Right cardiac atrium (tissue), 5 donors: ENCODE measurements at places on chromosomes 1 and 21. TPM values are rescaled to one million over a fixed set of nuclear protein-coding genes. Genes with fewer than 3 reads are reported as not detected.

GRCh38 chr1:92957030-92957734 is 4.1 kb downstream of the DIPK1A start:
- DNase-seq: no peak

DNA sequence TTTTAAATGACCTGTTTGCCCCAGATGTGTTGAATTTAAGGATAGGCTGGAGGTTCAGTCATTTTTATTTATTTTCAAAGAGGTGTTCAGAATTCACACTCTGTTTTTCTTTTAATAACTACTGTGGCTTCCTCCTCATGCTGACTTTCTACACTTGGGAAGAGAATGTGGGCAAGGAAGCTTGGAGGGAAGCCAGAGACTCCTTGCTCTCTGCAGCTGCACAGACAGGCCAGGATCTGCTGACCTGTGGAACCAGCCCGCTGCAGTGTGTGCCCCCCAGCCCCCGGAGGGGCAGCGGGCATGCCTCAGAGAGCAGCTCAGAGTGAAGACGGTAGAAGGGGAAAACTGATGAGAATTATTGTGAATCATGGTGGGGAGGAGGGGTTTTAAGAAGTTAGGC is 16.9 kb downstream of the MGST3 start:
- DNase-seq: no peak

Gene CD34
- 170 TPM for total RNA-seq

Gene GBP5
- total RNA-seq: 0.88 TPM

DNA sequence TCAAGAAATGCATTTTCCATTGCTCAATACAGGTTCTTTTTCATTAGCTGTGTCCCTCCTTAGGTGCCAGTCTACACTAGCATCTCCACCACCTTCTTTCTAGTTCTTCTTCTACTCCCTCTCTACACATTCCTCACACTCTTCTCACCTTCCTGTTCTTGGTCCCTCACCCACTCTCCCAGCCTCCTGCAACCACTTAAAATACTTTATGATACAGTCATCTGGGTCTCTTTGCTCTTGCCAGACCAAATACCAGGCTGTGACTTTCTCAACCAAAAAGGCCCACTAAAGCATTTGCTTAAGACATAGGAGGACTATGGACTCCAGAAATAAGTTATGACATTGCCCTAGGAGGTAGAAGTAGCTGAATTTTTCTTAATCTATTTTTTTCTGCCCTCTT is 35.1 kb downstream of the PIGM start:
- DNase-seq: no peak

Gene ZNF281
- 9.0 TPM for total RNA-seq

- DNase-seq: peak; percentile 44
Observed at GRCh38 chr1:155977690-155978324, 540 bp downstream of the ARHGEF2 start.

GRCh38 chr1:234933475-234933874 is 195.2 kb downstream of the TOMM20 start:
- peak; percentile 84 for DNase-seq

Gene DNAI4
- total RNA-seq: 21.3 TPM

DNA sequence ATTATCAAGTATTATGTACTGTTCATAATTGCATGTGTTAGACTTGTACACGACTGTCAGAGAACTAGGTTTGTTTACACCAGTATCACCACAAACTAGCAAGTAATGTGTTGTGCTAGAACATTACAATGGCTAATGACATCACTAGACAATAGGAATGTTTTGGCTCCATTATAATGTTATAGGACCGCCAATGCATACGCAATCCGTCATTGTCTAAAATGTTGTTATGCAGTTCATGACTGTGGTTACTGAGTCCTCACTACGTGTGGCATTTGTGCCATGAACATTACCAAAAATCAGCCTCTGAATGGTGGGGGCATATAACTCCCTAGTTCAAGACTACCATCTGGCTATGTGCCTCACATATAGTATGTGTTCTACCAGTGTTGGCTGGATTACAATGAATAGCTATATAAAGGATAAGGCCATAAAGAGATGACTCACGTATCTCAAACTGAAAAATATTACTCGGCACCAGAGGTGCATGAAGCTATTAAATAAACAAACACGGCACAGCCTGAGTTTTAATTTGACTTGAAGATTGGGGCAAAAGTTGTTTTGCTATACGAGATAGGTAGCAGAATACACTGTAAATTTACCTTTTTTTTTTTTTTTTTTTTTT is 89.1 kb upstream of the COL24A1 start:
- DNase-seq: no peak

DNA sequence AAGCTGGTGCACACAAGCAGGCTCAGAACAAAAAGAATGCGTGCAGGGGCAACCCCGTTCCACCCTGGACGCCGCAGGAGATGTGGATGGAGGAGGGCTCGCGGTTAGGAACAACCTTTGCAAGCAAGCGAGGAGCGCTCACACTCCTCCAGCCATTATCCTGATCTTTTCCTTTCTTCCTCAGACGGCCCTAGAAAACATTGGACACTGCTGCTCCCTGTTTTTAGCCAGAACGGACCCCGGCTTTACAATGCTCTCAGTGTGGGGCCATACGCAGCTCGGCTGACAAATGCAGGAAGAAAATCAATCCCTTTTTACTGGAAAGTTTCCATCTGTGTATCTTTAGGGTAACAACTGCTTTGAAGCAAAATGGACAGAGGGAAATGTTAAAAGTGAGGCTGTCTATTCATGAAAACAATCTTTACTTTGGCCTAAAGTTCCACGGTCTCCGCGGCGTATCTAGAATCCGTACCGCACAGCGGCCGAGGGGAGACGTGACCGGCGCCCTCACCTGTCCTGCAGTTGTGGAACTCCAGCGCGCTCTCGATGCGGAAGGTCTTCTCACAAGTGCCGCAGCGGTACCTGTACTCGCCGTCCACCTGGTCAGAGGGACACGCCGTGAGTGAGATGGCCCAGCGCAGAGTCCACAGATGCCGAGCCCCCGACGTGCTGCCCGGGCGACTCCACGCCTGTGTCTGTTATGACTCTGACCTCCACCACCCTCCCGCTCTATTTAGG is 44.0 kb downstream of the PRDM15 start:
- DNase-seq: peak; percentile 34

GRCh38 chr1:244049162-244050013 is 1.7 kb upstream of the ZBTB18 start:
- DNase-seq: peak; percentile 76

DNA sequence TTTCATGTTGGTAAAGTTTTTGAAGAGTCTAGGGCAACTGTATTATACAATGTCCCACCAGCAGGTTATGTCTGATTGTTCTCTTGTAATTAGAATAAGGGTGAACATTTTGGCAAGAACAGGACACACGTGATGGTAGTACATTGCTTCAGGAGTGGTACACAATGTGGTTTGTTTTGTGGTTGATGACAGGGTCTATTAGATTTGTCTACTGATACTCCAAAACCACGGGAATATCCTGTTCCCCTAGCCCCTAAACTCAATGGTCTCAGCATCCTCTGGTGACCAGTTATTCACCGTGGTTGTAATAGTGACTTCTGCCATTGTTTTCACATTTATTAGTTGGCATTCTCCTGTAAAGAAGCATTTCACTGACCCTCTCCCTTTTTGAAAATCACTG is 22.1 kb upstream of the ACTA1 start:
- DNase-seq: no peak

GRCh38 chr1:238254935-238255334 is 364.2 kb upstream of the ZP4 start:
- no peak for DNase-seq
